Dorsolateral prefrontal cortex (tissue), 122 donors: ENCODE measurements at places on chromosomes 7 and 10.

DNA sequence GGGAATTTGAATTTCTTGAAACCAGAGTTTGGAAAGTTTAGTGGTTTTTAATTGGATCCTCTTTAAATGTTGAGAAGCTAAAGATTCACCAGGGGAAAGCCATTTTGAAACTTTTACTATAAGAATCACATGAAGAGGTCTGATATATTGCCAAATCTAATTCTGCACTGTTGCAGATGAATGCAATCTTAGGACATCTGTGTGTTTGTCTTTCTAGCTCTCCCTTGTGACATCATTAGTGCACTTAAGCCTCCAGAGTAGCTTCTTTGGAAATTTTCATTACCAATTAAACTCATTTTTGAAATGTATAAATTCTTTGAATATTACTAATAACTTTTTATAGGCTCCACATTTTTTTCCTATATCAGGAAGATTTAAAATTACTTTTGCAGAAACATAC, 160.2 kb downstream of the BICC1 start:
- DNase-seq = no peak

- no peak for DNase-seq
These were observed 308.5 kb upstream of the FZD1 start for GRCh38 chr7:90955641-90956207.

GRCh38 chr10:102406815-102407214, 11.3 kb downstream of the NFKB2 start:
- no peak for DNase-seq

GRCh38 chr10:84243759-84244158, 1.1 kb upstream of the RGR start:
- DNase-seq = no peak

- no peak for DNase-seq
These were observed 290.0 kb upstream of the SEMA3A start for GRCh38 chr7:84484502-84485079.

- no peak for DNase-seq
These were observed 144.6 kb downstream of the PRKAG2 start for GRCh38 chr7:151732292-151732691.

DNA sequence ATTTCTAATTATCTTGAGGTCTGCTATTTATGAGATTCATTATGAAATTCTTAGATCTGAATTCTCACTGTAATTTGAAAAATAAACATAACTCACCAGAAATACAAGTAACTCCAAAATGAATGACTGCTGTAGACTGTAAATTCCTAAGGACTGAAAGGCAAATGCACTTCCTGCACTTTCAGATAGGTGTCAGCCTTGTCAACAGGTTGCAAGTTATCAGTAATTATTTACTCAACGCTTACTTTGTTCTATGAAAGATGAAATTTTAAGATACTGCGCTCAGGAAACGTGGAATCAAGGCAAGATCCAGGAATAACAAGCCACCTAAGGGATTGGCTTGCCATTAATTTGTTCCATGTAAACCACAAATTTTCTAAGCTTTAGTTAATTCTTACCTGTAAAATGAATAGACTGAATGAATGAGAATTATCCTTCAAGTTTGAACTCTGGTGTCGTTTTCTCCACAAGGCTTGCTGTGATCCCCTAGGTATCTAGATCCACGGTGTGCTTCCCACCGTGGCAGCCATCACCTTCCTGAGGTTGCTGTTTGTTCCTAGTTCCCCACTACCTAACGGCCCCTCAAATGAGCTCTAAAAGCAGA, 12.6 kb downstream of the DHX32 start:
- DNase-seq = no peak

- DNase-seq = no peak
These were observed 57.6 kb downstream of the CNNM2 start for GRCh38 chr10:102975483-102976379.

- DNase-seq = no peak
These were observed 33.9 kb upstream of the GSAP start for GRCh38 chr7:77450054-77450453.

GRCh38 chr10:50439187-50439586, 184.6 kb downstream of the SGMS1 start:
- no peak for DNase-seq

- DNase-seq = no peak
These were observed 173.2 kb downstream of the RTKN2 start for GRCh38 chr10:62095181-62096122.

- no peak for DNase-seq
These were observed 115.8 kb downstream of the MAGI2 start for GRCh38 chr7:79337717-79338116.

GRCh38 chr10:49661140-49661856, 18.2 kb upstream of the C10orf53 start:
- DNase-seq = no peak

GRCh38 chr7:38373155-38373554, 99.7 kb upstream of the TARP start:
- no peak for DNase-seq

GRCh38 chr7:112105584-112106530, 100.3 kb downstream of the DOCK4 start:
- no peak for DNase-seq

GRCh38 chr10:30436191-30436611, 2.2 kb downstream of the MAP3K8 start:
- DNase-seq = no peak

GRCh38 chr7:86916277-86916825, 143.1 kb downstream of the ELAPOR2 start:
- DNase-seq = no peak

- DNase-seq = no peak
These were observed 42.0 kb downstream of the CDK6 start for GRCh38 chr7:92794391-92794790.

- DNase-seq = no peak
These were observed 36.5 kb upstream of the SVIL start for GRCh38 chr10:29671228-29671780.

DNA sequence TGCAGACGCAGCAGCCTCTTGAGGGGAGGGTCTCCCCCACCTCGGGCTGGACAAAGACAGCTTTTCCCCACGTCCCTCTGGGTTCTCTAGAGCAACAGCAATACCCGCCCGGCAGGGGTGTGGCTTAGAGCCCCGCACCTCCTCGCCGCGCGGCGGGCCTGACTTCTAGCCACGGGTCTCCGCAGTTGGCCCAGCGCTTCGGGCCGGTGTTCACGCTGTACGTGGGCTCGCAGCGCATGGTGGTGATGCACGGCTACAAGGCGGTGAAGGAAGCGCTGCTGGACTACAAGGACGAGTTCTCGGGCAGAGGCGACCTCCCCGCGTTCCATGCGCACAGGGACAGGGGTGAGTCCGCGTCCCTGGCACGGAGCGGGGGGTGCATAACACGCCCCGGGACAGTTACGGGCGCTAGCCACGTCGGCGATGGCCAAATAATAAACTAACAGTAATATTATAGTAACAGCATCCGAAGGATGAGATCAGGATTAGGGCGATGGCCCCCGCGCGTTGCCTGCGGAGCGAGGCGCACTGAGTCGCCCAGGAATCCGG, 1.2 kb downstream of the CYP2E1 start:
- no peak for DNase-seq

DNA sequence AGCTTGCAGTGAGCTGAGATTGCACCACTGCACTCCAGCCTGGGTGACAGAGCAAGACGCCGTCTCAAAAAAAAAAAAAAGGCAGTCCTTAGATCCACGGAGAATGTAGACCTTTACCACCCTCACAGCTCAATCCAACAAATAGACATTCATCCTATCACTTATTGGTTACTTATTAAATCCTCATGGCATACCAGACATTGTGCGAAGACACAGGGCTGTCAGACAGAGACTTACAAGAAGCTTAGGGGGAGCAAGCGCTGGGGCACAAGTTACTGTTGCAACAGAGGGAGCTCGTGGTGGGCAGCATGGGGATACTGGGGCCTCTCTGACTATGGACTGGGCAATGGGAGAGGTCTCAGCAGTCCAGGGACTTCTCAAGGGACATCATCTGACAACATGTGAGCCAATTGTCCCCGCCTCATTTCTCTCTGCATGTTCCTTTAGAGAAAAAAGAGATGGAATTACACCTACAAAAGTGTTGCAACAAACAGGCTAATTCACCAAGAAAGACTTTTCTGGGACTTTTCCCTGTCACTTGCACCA, 82.8 kb upstream of the TNS3 start:
- DNase-seq = no peak

DNA sequence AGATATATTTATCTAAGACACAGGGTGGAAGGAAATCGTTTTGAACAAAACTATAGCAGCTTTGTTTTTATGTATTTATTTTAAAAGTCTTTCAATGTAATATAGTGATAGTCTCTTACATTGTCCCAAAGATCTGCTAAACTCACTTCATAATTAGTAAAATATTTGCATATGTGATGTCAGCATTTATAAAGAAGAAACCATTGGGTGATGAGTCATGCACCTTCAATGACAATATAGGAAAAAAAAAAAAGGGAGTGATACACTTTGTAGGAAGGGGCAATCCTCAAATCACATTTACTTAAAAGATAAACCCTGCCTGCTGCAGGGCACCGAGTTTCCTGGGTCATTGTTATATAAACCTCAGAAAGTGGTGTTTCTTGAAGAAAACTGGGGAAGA, 112.4 kb upstream of the SEMA3C start:
- no peak for DNase-seq

GRCh38 chr10:44300666-44301649, 83.9 kb downstream of the CXCL12 start:
- no peak for DNase-seq

- DNase-seq = no peak
These were observed 254.6 kb downstream of the TNS3 start for GRCh38 chr7:47327346-47327697.

- no peak for DNase-seq
These were observed 14.7 kb downstream of the FKBP6 start for GRCh38 chr7:73342645-73343044.

DNA sequence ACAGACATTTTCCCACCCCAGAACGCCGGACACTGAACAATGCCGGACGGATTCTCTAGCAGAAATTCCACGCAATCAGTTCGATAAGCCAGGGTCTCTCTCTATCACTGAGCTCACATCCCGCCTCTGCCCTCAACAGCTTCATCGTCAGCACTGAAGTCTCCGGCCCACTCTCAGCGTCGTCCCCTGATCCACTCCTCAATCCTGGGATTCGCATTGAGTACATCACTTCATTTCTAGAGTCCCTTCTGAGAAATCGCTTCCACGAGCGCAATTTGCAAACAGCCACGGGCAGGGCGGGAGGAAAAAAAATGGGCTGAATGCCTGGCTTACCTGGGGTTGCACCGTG, 365 bp downstream of the YME1L1 start:
- DNase-seq = no peak

DNA sequence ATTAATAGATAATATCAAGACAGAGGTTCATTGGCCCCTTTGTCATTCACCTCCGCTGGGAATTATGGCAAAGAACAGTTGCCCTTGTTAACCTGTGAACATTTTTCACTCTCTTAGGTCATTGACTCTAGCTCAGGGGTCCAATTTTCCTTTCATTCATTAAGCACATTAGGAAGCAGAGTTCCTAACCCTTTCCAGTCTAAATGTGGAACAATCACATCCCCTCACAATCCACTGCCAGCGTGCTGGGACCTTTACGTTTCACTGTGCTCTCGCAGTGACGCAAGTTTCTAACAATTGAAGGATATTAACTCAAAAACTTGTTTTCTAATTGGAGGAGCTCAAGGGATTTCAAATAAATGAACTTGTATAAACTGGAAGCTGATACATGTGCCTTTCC, 79.3 kb upstream of the MEOX2 start:
- DNase-seq = no peak

DNA sequence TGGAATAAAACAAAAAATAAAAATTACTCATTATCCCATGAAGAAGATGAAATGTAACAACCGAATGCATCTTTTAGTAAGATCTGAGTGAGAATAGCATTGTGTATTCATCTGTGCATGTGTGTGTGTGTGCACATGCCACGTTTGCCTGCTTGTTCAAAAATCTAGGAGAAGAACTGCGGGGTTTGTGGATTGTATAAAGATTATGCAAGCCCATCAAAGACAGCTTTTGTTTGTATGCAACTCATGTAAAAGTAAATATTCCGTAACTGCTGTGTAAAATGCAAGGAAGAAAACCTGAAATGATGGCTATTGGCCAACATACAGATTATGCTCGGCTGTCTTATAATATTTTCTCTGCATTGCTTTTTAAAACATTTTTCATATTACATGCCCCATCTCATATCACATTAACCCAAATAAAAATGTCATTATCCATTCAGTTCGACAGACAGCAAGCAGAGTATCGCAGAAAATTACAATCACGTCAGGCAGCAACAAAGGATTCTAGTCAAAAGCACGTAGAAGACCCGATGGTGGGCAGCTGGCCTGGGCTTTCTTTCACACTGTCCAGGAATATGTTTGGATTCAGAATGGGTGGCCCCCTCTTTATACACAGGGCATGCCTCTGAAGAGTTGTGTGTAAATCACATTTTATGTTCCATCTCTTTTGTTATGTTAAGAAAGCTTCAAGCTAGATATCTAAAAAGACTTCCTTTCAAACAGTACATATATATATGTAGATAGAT, 114.0 kb downstream of the PARP12 start:
- DNase-seq = no peak

DNA sequence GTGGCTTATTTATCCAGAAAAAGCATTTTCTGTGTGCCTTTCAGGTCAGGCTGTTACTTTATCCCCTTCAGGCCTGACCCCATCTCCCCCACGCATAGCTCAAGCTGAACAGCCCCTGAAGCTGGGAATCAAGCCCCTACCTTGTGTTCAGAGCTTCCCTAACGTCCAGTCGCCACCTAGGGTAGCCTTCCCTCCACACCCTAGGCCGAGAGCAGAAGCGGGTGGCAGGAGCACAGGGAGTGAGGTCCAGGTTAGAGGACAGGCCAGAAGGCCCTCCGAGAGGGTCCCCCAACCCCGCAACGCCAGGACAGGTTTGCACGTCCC, 479 bp upstream of the SEMA4G start:
- DNase-seq = no peak

DNA sequence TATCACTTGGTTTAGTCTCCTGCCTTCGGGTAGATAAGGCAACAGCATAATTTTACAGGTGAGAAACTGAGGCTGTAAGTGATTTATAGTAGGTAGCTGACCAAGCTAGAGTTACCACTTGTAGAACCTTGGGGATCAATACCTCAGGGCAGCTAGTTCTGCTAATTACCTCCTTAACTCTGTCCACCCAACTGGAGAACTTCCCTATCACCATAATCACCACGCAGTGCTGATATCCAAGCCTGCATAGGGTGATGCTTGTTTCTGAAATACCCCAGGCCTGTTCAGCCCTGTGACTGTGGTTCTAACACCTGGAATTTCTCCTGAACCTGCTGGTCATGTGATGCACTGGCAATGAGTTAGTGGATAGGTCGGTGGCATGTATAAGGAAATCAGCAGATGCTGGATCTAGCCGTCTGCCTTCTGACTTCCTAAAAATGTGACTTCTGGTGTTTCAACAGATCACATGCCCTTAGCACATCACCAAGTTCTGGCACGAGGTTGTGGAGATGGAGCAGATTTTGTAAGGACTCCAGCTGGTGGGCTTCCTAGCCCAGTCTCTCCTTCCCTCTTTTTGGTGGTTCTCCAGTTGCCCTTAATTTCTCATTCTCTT, 15.3 kb downstream of the PLAU start:
- DNase-seq = no peak

- DNase-seq = peak; percentile 52
These were observed 1.1 kb downstream of the RHOBTB1 start for GRCh38 chr10:60942788-60943315.

- no peak for DNase-seq
These were observed 147.3 kb upstream of the PCBD1 start for GRCh38 chr10:71035511-71036296.

- no peak for DNase-seq
These were observed 429.1 kb upstream of the NFE2L3 start for GRCh38 chr7:25722856-25723255.

- no peak for DNase-seq
These were observed 300 bp downstream of the ARHGAP21 start for GRCh38 chr10:24723386-24723787.

GRCh38 chr7:139762886-139763285, 14.9 kb downstream of the HIPK2 start:
- DNase-seq = no peak
